ENCODE measurements at places on chromosomes 1 and 21. TPM values are rescaled to one million over a fixed set of nuclear protein-coding genes. Genes with fewer than 3 reads are reported as not detected.

Gene MSH4
- total RNA-seq, result 0.16 TPM

Gene ZFP69
- 2.1 TPM for total RNA-seq

Gene TNFAIP8L2
- total RNA-seq, result 0.72 TPM

Gene CDC7
- total RNA-seq, result 3.5 TPM

Gene USH2A
- total RNA-seq, result not detected

Gene LRRC3
- total RNA-seq, result 2.0 TPM

Gene GSTM2
- total RNA-seq, result 18.5 TPM

Gene CD46
- 148 TPM for total RNA-seq

Gene MMP23B
- total RNA-seq, result 5.8 TPM

Gene CELA2B
- 1.1 TPM for total RNA-seq

Gene NR1I3
- not detected for total RNA-seq

Gene LRIF1
- total RNA-seq, result 8.9 TPM

Gene SLC44A5
- 0.17 TPM for total RNA-seq

Gene FCER1G
- total RNA-seq, result 16.0 TPM

Gene KIF17
- 1.4 TPM for total RNA-seq

Gene OR2T6
- not detected for total RNA-seq

Gene PLA2G2F
- not detected for total RNA-seq

Gene SHE
- 1.7 TPM for total RNA-seq

Gene ARMH1
- 5.1 TPM for total RNA-seq

Gene SMCP
- not detected for total RNA-seq

Gene E2F2
- 8.2 TPM for total RNA-seq

Gene TMPRSS2
- 261 TPM for total RNA-seq

Gene RYR2
- 0.15 TPM for total RNA-seq

Gene SHISAL2A
- not detected for total RNA-seq

Gene TCHHL1
- total RNA-seq, result not detected

Gene ACTL8
- total RNA-seq, result 2.8 TPM

Gene LIN28A
- not detected for total RNA-seq

Gene TRABD2B
- total RNA-seq, result 0.42 TPM

Gene ERICH3
- total RNA-seq, result 0.16 TPM

Gene RRP15
- 7.8 TPM for total RNA-seq

Gene CELSR2
- 6.1 TPM for total RNA-seq

Gene ICOSLG
- 4.9 TPM for total RNA-seq

Gene PCAT6
- 0.74 TPM for total RNA-seq

Gene SLC35A3
- 122 TPM for total RNA-seq

Gene SYT6
- 0.22 TPM for total RNA-seq

Gene LRRN2
- total RNA-seq, result 13.9 TPM

Gene RNF207
- 18.4 TPM for total RNA-seq

Gene TFF1
- total RNA-seq, result 233 TPM

Gene S100A16
- 232 TPM for total RNA-seq

Gene RPTN
- not detected for total RNA-seq

Gene CFHR2
- total RNA-seq, result not detected

Gene CFHR1
- 0.32 TPM for total RNA-seq

Gene KIAA0040
- total RNA-seq, result 23.7 TPM

Gene ESPN
- 74.3 TPM for total RNA-seq

Gene RRP1B
- 22.1 TPM for total RNA-seq
